Activated T-helper 1 cell treated with Interleukin-2 at 50 U/mL for 16 hours (primary cell): ENCODE measurements at places on chromosomes 16 and 17.

DNA sequence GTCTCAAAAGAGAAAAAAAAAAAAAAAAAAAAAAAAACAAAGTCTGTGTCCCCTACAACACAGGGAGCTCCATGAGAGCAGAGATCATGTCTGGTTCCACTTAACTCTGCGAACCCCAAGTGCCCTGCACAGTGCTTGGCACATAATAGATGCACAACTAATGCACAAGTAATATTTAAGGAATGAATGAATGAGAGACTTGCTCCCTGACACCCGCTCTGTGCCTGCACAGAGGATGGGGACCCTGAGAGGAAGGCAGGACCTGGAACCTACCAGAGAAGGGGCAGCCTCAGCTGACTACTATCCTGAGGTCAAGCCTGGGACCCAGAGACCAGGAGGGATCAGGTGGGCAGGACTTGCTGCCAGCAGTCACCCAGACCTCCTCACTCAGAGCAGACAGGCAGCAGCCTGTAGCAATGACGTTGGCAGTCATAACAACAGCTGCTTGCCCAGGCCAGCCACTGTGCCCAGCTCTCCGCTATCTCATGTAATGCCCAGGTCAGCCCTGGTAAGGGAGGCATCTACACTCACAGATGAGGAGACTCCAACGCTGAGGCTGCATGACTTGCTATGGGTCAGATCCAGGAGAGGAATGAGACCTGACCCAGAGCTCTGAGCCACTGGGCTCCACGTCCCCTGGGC, 2.9 kb downstream of the MYO15A start:
- DNase-seq = no peak

GRCh38 chr17:39015546-39015935, 48.3 kb upstream of the FBXO47 start:
- no peak for DNase-seq

GRCh38 chr16:84868829-84869472, 49.2 kb downstream of the CRISPLD2 start:
- no peak for DNase-seq

DNA sequence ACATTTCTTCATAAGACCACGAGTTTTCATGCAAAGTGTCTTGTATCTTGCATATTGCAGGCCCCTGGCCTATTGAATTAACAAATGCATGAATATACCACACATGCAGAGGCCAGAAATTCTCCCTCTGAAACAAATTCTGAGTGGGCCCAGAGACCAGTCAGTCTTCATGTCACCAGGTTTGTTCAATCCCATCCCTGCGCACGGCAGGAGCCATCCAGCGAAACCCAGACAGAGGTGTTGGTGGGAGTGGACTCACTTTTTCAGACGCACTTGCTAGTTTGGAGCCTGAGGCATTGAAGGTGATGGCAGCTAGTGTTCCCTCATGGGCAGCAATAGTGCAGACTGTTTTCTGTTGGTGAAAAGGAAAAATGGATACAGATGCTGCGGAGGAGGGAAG, 21.9 kb downstream of the WIPI1 start:
- no peak for DNase-seq

DNA sequence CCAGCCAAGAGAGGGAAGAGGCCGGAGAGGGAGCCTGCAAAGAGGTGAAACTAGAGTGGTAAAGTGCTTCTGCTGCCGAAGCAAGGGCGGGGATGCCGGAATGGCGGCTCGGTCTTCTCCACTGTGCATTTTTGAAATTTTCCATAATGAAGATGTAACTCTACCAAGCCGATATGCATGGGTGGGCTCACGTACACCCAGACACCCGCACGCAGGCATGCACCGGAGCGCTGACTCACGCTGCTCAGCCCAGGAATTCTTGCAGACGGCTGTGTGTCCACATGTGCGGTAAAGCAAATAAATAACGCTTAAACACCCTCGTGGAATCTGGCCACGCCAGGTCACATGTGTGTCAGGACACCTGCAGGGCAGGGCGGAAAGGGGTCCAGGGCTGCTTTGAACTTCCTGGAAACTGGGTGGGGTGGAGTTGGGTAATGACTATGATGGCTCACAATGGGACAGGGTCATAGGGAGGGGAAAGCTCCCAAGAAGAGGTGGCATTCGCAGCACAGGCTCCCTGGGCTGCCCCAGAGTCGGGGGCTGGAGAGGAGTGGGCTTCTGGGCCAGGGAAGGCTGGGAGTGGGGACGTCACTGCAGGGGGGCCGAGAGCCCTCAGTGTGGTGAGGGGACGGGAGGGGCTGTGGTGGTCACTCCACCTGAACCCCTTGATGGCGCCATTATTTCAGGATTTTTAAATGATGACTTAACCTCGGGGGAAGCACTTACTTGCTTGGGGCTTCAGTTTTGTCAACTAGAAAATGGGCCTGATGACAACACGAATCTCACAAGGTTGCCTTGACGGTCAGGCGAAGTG, 265.5 kb downstream of the PARN start:
- no peak for DNase-seq

- no peak for DNase-seq
Observed at GRCh38 chr16:78211946-78212345, 112.5 kb downstream of the WWOX start.

GRCh38 chr16:3454093-3454492, 10.6 kb downstream of the NAA60 start:
- no peak for DNase-seq

- DNase-seq = no peak
Observed at GRCh38 chr17:69373069-69373468, 41.4 kb upstream of the MAP2K6 start.

DNA sequence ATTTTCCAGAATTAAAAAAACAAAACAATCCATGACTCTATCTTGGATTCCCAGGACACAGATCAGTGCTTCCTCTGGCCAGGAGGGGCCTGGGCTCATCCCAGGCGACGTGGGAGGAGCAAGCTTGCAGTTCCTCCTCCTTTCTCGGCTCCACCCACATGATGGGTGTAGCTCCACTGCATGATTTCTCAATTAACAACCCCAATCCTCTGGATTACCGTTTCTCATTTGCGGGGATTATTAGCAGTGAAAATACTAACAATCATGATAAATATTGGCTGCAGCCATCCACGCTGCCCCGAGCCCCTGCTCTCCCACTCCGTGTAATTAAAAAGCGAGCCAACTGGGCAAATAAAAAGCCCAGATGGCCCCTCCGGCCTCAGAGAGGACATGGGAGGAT, 46.4 kb upstream of the SDK2 start:
- DNase-seq = no peak

DNA sequence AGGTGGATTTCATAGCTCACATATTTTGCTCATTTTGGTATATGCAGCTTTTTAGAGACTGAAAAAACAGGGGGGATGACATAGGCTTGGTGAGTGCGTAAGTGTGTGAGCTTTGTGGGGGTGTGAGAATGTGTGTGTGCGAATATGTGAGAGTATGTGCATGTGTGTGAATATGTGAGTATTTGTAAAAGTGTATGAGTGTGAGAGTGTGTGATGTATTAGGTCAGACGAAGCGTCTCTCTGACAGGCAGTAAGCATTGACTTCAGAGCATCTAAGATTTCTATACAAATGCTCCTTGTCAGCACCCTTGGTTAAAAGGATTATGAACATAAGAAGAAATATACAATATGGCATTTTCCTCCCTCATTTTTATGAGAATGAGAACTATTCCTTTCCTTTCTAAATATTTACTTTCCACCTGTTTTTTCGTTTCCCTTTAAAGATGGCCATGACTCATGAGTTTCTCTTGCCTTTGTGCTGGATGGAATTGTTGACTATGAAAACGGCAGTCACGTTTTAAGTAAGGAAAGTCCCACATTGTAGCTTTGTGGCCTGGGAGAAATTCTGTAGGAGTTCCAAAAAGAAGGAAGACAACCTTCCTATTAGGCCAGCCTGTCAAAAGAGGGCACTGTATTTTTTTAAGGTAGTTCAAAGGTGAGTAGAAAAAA, 276.4 kb downstream of the FOXL1 start:
- no peak for DNase-seq

- no peak for DNase-seq
Observed at GRCh38 chr17:66467766-66468165, 165.4 kb downstream of the PRKCA start.

DNA sequence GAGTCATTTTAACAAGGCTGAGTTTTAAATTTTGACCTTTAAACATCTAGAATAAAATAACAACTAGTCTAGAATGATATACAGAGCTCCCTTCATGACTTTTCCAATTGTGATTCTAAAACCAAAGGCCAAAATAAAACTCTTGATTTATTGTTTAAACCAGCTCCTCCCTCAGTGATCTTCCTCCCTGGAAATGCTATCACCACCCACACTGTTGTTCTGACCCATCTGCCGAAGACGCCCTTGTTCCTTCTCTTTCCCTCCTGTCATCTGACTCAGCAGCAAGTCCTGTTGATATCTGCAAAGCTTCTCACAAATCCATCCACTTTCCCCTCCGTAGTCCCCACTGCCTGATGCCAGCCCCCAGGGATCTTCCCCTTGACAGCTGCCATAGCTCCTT, 231.6 kb upstream of the DYNLRB2 start:
- no peak for DNase-seq

DNA sequence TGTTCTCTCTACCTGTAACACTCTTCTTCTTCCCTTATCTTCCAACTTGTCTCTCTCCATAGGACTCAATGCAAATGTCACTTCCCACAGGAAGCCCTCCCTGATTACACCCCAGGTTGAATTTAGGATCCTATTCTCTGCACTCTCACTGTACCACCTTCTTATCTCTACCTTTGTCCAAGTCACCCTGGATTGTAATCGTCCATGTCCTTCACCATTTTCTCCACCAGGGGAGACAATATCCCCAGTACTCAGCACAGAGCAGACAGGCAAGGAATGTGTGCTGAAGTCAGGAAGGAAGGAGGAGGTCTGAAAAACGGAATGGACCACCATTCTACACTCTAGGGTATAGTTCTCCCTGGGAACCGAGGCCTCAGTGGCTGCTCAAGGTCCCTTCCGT, 14.2 kb downstream of the C16orf82 start:
- DNase-seq = no peak

DNA sequence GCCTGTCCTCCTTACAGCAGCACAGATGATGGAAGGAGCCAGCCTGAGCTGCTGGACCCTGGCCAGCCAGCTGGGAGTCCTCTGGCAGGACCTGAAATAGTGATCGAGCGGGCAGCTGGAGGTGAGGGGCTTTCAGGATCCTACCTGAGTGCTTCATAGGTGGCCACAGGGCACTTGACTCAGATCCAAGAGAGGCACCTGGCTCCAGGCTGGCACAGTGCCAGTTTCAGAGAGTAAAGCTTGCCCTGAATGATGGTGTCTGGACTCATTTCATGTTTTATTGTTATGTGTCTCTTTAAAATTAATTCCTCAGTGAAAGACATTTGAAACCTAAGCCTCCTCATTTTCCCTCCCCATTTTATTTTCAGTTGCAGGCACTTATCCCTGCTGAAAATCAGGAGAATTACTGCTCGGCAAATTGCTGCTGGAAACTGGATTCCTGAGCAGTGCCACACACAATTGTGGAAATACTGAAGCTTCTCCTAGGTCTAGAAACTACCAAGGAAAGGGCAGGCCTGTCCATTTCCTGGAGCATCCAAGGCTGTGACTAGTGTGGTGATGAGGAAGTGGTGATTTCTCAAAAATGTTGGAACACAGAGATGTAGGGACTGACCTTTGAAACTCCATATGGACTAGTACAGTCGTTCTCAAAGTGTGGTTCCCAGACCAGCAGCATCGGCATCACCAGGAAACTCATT, 16.1 kb upstream of the ADAMTS18 start:
- no peak for DNase-seq

DNA sequence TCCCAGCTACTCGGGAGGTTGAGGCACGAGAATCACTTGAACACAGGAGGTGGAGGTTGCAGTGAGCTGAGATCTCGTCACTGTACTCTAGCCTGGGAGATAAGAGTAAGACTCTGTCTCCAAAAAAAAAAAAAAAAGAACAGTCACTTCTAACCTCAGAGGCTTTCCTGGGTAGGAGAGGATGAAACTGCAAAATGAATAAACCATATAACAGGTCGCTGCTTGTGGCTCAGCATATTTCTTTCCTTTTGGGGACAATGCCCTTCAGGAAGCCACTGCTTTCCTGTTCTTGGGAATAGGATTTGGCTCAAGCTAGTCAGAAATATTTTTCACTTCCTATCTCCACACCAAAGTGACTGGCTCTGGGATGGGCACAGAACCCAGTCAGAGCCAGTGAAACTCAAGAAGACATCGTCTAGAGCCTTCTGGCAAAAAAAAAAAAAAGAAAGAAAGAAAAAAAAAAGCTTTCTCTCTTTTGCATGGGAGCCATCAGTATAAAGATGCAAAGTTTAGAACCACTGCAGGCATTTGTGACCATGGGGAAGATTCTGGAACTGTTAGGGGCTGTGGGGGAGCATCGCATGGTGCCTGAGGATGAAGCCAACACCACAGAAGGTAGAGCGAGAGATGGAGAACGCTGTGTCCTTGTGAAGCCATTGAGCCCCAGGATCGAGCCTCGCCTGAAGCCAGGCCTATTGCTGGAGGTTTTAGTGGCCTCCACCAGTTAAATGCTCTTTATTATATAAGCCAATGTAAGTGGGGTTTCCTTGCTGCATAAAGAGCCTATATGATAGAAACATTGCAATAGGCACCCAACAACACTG, 71.8 kb upstream of the MRTFB start:
- no peak for DNase-seq

DNA sequence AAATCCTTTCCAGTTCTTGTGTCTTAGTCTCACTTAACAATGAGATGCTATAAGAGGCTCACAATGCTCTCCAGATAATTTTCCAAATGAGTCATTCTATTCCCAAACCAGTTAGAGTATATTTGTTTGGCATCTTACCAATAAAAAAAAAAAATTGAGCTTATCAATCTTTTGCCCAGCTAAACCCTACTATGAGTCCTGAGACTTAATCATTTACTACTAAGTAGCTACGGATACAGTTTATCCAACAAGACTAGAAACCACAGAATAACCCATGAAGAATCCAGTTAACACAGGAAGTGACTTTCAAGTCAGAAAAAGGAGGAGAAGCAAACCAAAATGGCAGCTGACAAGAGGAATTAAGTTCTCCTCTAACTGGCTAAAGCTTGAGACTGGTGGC, 330.3 kb upstream of the XYLT1 start:
- DNase-seq = no peak

- DNase-seq = no peak
Observed at GRCh38 chr16:14658063-14658462, 25.3 kb downstream of the BFAR start.

GRCh38 chr17:8898636-8899035, 31.2 kb upstream of the PIK3R6 start:
- DNase-seq = no peak

- no peak for DNase-seq
Observed at GRCh38 chr17:40124279-40125141, 2.7 kb downstream of the MSL1 start.

DNA sequence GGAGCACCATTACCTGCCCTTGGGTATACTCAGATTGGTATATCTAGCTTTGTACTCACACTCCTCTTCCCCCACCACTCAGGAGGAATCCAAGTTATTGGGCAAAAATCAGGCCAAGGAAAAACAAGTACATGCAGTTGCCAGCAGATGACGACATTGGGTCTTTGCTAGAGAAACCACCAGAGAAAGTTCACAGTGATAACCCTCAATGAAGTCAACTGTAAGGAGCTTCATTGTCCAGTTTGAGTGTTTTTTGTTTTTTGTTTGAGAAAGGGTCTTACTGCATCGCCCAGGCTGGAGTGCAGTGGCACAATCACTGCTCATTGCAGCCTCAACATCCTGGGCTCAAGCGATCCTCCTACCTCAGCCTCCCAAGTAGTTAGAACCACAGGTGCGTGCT, 34.6 kb upstream of the TOX3 start:
- DNase-seq = no peak

GRCh38 chr16:48503336-48503735, 106.6 kb downstream of the N4BP1 start:
- DNase-seq = no peak
